ENCODE measurements at places on chromosomes 16 and 17.

GRCh38 chr17:7989781-7990655, 12.4 kb upstream of the GUCY2D start:
- DNase-seq: peak; percentile 97

GRCh38 chr16:63453261-63453660, 1417.0 kb upstream of the CDH8 start:
- no peak for DNase-seq

DNA sequence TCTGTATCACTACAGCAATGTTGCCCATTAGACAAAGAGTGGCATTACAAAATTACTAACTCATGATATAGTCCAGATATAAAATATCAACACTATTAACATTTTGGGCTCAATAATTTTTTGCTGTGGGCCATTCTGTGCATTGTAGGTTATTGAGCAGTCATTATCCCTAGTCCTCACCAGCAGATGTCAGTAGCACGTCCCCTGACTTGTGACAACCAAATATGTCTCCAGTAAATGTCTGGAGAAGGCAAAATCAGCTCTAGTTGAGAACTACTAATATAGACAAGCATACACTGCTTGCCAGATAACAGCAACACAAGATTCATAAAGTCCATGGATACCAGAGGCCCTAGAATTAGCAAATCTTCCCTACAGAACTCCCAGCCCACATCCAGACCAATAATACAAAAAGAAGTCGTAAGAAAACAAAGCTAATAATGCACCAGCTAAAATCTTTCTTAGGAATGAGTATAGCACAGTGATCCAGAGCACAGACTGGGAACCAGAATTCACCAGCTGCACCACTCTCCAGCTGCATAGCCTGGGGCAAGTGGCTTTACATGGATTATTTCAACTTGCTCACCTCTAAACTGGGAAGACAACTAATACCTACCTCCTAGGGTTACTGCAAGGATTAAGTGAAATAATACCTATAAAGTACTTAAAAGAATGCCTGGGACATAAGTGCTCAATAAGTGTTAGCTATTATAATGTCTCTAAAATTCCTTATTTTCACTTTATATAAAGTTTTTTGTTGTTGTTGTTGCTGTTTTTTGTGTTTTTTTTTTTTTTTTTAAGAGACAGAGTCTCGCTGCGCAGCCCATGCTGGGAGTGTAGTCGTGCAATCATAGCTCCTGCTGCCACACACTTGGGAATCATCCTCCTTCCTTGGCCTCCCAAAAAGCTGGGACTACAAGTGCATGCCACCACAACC, 23.7 kb downstream of the HELZ start:
- DNase-seq: no peak

DNA sequence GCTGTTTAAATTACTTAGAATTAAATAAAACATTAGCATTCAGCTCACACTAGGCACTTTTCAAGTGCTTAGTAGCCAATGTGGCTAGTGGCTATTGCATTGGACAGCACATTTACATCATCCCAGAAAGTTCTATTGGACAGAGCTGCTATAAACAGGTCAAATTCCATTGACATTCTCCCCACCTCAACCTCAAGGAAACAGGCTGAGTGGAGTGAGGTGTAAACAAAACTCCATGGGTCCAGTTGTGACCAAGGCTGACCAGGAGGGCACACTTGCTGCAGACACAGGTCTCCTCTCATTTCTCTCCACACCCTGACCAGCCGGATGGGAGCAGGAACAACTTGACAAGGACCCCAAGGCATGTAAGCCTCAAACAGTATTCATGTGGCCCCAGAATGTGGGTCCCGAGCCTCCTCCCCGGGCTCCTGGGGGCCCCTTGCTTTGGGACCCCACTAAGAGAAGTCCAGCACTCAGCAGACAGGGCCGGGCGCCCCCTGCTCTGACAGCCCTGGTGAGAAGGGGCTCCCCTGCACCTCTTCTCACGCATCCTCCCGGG, 488 bp downstream of the C17orf113 start:
- no peak for DNase-seq

GRCh38 chr17:82314727-82315605, 2.4 kb downstream of the CD7 start:
- DNase-seq: no peak

DNA sequence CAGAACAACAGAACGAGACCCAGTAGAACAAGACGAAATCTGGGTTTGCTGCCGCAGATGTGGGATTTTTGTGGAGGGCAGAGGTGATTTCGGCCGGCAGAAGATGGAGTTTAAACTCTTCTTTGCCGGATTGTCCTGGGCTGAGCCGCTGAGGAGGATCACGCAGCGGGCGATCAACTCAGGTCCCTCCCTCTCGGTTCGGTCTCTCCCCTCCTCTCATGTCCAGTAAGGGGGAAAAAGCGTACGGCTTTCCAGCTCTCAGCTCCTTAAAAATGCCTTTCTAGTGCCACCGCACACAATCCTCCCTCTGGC, 2.5 kb downstream of the PHF12 start:
- no peak for DNase-seq

GRCh38 chr17:74153821-74154430, 49.6 kb upstream of the RPL38 start:
- DNase-seq: no peak

GRCh38 chr17:56110463-56111135, 42.7 kb upstream of the ANKFN1 start:
- no peak for DNase-seq

- peak; percentile 28 for DNase-seq
Measured at GRCh38 chr17:36602924-36603384, 1.6 kb downstream of the MRM1 start.

- peak; percentile 97 for DNase-seq
Measured at GRCh38 chr17:76278952-76279741, 14.0 kb downstream of the UBALD2 start.

- no peak for DNase-seq
Measured at GRCh38 chr16:23931199-23931598, 95.4 kb downstream of the PRKCB start.

- DNase-seq: no peak
Measured at GRCh38 chr17:43367737-43368242, 31.0 kb upstream of the ARL4D start.

DNA sequence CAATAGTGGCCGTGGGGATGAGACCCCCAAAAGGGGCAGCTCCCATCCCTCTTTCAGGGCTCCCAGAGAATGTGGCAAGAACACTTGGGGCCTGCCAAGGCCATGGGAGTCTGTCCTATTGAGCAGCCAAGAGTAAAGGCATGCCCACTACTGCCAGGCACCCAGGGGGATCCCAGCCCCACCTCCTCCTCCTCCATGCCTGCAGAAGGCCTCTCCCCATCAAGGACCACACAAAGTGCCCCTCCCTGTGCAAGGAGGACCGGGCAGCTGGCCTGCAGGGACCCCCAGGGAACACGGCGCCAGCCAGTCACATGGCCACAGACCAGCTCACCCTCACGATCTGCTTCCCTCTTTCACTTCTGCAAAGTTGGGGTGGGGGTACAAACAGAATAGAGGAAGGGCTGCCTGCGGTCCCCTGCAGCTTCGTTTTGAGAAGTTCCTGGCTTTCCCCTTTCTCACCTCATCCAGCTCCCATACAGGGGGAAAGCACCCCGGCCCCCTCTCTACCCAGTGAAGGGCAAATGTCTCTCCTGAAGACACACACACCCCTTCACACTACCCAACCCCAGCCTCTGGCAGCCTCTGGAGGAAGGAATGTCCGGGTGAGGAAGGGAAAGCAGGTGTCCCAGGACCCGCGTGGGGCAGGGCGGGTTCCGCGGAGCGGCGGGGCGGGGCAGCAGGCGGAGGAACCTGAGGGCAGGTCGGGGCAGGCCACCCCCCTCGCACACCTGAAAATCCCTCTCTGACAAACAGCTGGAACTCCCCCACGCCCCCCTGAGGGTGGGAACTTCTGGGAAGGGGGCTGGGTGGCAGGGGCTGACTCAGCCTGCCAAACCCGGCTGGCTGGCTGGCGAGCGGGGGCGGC, 2.0 kb downstream of the PPP1R9B start:
- peak; percentile 95 for DNase-seq

- no peak for DNase-seq
Measured at GRCh38 chr17:1322014-1322428, 42.6 kb downstream of the TRARG1 start.

GRCh38 chr17:48162306-48162934, 54.9 kb downstream of the SNX11 start:
- no peak for DNase-seq

- DNase-seq: no peak
Measured at GRCh38 chr16:46627746-46628145, 6.6 kb upstream of the SHCBP1 start.

DNA sequence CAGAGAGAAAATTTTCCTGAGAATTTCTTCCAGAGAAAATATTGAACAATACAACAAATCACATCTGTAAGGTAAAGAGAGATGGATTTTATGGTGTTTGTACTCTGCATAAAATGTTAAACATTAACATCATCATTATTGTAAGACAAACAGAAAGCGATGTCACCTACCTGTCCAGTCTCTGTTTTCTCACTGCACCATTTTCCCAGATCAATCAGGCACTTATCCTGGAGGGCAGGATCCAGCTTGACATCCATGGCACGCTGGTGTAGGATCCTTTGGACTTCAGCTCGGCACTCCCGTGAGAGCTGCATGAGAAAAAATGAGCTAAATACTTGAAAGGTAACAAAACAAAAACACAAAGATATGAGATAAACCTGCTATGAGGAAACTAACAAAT, 55.9 kb upstream of the CLEC18B start:
- no peak for DNase-seq

DNA sequence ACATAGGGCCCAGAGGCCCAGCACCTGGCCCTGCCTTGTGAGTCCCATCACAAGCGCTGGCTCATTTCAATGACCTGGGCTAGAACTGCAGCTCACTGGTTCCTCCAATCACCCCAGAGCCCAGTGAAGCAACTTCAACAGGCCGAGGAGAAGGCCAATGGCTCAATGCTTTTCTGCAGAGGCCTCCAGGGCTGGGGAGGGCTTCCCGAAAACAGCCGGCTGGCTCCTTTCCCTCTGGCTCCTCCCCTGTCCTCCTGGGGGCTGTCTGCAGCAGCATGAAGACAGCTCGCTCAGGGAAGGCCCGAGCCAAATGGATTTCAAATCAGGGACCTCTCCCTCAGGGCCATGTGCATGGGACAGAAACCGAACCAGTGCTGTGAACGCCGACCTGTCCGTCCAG, 121.6 kb downstream of the ZNF423 start:
- no peak for DNase-seq

- no peak for DNase-seq
Measured at GRCh38 chr16:23905027-23905426, 69.2 kb downstream of the PRKCB start.

GRCh38 chr17:79777120-79777893, 641 bp upstream of the CBX2 start:
- peak; percentile 88 for DNase-seq

GRCh38 chr17:75428543-75429469, 23.3 kb upstream of the GRB2 start:
- DNase-seq: no peak

- DNase-seq: no peak
Measured at GRCh38 chr16:29726845-29727377, 18.9 kb downstream of the C16orf54 start.

GRCh38 chr17:74010903-74011302, 192.6 kb upstream of the RPL38 start:
- DNase-seq: no peak

DNA sequence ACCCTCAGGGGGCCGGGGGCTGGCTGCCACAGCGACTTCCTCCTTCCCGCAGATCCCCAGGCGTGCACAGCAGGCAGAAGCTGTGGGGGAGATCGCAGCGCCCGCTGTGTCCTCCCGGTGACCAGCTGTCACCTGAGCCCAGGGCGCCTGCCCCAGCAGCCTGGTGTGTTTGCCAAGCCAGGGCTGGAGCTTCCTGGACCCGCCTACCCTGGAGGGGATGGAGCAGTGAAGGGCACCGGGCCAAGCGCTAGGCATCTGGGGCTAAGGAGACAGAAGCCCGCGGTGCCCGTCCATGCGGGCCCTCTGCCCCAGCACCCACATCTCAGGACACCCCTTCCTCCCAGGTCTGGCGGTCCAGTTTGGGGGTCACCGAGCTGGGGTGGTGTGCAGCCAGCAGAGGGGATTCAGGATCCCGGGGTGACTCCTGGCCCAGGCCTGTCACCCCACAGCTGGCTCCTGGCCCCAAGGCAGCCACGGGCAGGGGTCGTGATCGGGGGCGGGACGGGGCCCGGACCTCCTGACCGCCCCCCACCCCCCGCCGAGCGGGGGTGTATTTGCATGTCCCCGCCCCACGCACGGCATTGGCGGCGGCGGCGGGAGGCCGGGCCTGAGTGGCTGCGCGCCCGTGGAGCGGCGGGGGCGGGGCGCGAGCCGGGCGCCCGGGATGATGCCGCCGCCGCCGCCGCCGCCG, at the start of gene RAB26:
Gene RAB26 (plus strand): TSS at position 645 of the 691 bp plus-strand sequence. CDS start 159 bp downstream, outside the sequence.
- DNase-seq: peak; percentile 88

GRCh38 chr16:69513180-69513966, 52.4 kb upstream of the NFAT5 start:
- DNase-seq: no peak

DNA sequence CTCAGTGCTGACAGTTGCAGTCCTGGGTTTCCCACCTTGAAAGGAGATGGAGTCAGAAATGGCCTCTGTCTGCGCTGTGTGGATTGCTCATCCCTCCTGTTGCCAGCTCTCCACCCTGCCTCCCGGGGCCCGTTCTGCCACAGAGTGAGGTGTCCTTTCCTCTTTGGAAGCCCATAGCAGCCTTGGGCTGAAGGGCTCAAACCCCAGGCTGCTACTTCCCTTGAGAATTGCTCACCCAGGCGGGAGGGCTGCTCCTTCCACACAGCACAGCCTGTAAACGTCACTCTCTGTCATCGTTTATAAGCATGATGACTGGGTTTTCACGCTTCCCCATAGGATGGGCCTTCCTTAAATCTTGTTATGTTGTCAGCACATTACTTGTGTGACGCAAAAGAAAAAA, 62.7 kb downstream of the FOXK2 start:
- no peak for DNase-seq

GRCh38 chr16:79528338-79528737, 72.2 kb downstream of the MAF start:
- DNase-seq: no peak

DNA sequence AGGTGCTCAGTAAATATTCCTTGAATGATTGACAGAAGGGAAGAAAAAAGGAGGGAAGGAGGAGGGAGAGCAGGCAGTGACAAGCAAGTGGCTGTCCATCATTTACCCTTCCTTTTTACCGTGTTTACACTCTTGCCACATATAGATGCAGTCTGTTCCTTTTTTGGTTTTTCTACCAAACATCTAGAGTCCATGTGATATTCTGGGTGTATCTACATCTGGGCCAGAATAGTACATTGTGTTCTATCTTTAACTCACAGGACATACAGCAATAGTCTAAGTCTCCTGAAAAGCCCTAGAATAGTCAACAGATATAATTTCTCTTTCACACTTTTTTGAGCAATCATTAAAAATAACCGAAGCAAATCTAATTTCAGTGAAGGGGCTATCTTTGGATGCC, 33.5 kb downstream of the KCNJ2 start:
- no peak for DNase-seq

- no peak for DNase-seq
Measured at GRCh38 chr17:83008186-83008510, 71.3 kb upstream of the METRNL start.

DNA sequence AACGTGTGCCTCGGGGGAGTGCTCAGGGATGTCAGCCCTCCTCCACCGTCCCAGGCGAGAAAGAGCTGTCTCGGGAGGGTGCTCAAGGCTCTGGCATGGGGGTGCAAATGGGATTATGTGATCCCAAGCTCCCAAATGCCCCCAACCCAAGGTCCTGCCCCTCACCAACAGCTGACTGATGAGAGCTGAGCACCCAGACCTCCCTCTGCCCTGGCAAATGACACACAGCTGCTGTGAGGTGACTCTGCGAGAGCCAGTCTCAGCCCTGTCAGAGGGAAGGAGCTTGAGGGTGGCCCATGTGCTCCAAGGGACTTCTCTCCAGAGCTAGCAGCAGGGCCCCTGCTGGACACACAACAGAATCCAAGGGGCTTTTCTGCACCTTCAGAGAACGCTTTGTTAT, 7.7 kb downstream of the CDH5 start:
- DNase-seq: peak; percentile 56

GRCh38 chr16:88589441-88589840, 19.2 kb downstream of the ZC3H18 start:
- no peak for DNase-seq

Data from spleen (tissue), 13 donors.